ENCODE measurements at places on chromosomes 11 and 22. TPM values are rescaled to one million over a fixed set of nuclear protein-coding genes. Genes with fewer than 3 reads are reported as not detected.
A peak's percentile ranks its signal among the peaks of the same experiment; 100 is the strongest.

DNA sequence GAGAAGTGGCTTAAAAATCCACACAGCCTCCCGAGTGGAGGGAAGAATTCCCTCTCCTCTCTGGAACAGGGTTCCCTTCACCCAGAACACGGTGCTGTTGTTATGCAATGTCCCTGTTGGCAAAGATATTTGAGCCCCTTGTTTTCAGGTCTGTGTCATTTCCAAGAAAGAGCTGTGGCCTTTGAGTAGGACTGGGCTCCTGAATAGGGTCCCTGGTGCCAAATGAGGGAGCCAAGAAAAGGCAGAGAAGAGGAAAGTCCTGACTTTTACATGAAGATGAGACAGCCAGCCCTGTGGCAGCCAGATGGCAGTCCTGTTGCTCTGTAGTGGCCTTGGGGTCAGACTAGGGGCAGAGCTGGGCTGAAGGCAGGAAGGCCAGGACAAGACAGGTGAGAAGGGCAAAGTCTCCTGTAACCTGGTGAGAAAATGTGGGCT, 51.2 kb upstream of the ELF5 start:
- H3K4me1 ChIP-seq: no peaks in the 10 kb centered on the region
- H3K4me3 ChIP-seq: no peak overlapping the region
- H3K36me3 ChIP-seq: no peaks in the 10 kb centered on the region
- DNase-seq: no peak
- no peak overlapping the region for H3K27ac ChIP-seq

Gene PIH1D2
- total RNA-seq: 2.2 TPM

Gene OR4D9
- total RNA-seq: not detected

Gene NAV2
- total RNA-seq: 14.3 TPM

- H3K36me3 ChIP-seq: peaks cover 8% of the 10 kb centered on the region
- H3K4me3 ChIP-seq: peak overlapping the region; percentile 20
- no peaks in the 10 kb centered on the region for H3K27me3 ChIP-seq
These were observed 92.1 kb downstream of the PARVA start for GRCh38 chr11:12469451-12469850.

DNA sequence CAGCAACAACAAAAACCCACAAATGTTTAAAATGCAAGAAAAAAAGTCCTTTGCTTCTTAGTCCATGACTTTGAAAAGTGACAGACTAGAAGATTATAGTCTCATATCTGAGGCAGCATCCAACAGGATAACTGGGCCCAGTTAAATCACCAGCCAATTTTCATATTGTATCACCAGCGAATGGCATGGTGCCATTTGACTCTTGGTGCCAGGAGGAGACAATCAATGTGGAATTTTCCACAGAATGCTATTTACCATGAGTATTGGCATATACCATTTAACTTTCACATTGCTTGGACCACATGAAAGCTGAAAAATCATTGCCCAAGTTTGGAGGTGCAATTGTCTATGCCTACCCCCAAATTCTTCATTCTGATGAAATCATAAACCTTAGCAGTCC, 255.5 kb downstream of the TENM4 start:
- no peak for DNase-seq
- no peaks in the 10 kb centered on the region for H3K27me3 ChIP-seq

Gene CASP1
- 11.8 TPM for total RNA-seq

GRCh38 chr11:135027461-135027860, 615.4 kb upstream of the B3GAT1 start:
- no peaks in the 10 kb centered on the region for H3K4me1 ChIP-seq
- H3K36me3 ChIP-seq: no peaks in the 10 kb centered on the region
- peaks cover 19% of the 10 kb centered on the region for H3K27me3 ChIP-seq
- no peak overlapping the region for H3K4me3 ChIP-seq

- no peak overlapping the region for H3K4me3 ChIP-seq
- no peak overlapping the region for H3K27ac ChIP-seq
- no peaks in the 10 kb centered on the region for H3K36me3 ChIP-seq
These were observed 33.8 kb downstream of the RTN4R start for GRCh38 chr22:20234314-20234682.

Gene PAMR1
- 12.9 TPM for total RNA-seq

Gene SCUBE1
- total RNA-seq: 0.14 TPM

DNA sequence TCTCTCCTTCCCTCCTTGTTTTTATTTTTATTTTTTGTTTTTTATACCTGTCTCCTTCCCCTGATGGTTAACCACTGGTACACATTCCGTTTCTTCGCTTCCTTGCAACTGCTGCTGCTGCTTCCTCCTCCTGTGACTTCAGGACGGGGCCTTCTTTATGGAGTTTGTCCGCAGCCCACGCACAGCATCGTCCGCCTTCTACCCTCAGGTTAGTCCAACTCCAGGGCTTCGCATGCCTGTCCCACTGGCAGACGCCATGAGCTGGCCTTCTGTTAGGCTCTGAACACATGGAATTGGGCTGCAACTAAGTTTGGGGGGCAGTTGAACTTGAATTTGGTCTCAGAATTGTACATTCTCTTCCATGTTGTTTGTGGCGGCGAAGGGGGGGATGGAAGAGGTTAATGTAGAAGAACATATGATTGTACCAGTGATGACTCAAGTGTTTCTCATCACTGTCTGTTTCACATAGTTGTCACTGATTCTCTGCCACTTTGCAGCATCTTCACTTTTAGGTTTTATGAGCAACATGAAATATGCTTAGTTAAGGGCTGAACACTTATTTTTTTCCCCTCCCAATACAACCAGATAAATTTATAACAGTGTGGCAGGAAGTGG, 83.0 kb upstream of the YWHAH start:
- no peak overlapping the region for H3K4me3 ChIP-seq
- DNase-seq: no peak
- H3K27me3 ChIP-seq: no peaks in the 10 kb centered on the region
- H3K27ac ChIP-seq: no peak overlapping the region
- H3K36me3 ChIP-seq: peaks cover 57% of the 10 kb centered on the region

Gene PDGFD
- total RNA-seq: 10.9 TPM

- H3K27me3 ChIP-seq: no peaks in the 10 kb centered on the region
- no peak overlapping the region for H3K4me3 ChIP-seq
- H3K36me3 ChIP-seq: no peaks in the 10 kb centered on the region
- DNase-seq: no peak
These were observed 589 bp downstream of the SCGB1A1 start for GRCh38 chr11:62419314-62419929.

Gene SLCO2B1
- 22.7 TPM for total RNA-seq

Gene P4HA3
- 0.16 TPM for total RNA-seq

All from left ventricle myocardium inferior (tissue), 1 donor.